Stimulated activated CD4-positive, alpha-beta T cell treated with anti-CD3 and anti-CD28 coated beads, Interleukin-15, amount 100 ng/mL, for 48 hours (primary cell): ENCODE measurements at places on chromosomes 3 and 15.

GRCh38 chr3:181558870-181559269, 152.9 kb upstream of the SOX2 start:
- DNase-seq: no peak

- DNase-seq: peak; percentile 33
These were observed 407.2 kb upstream of the TGFBR2 start for GRCh38 chr3:30199096-30199759.

DNA sequence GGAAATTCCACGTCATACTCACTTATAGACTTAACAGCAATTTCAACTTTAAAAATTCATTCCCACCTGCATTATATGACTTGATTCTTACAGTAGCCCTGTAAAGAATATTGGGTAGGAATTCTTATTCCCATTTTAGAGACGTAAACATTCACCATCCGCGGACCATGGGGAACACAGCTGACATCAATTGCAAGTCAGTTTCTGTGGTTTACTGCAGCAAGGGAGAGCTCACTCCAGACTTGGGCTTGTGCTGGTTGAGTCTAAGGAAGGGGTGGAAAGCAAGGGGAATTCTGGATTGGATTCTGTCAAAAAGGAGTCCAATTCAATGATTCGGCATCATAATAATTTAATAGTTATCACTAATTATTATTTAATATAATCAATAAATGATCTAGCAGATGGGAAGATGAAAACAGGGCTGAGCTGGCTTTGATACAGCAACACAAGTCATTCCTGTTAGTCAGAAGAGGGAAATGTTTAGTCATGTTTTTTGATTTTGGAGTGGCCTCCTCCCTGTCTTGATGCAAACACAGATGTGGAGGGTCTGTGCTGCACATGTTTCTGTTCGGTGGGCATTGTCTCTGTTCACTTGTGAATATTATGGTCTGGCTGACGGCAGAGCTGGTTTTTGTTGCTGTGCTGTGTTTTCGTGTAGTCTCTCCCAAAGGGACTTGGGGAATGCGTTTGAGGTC, 9.7 kb downstream of the LIPC start:
- no peak for DNase-seq

- DNase-seq: no peak
These were observed 63.8 kb downstream of the CNTN3 start for GRCh38 chr3:74550686-74551085.

DNA sequence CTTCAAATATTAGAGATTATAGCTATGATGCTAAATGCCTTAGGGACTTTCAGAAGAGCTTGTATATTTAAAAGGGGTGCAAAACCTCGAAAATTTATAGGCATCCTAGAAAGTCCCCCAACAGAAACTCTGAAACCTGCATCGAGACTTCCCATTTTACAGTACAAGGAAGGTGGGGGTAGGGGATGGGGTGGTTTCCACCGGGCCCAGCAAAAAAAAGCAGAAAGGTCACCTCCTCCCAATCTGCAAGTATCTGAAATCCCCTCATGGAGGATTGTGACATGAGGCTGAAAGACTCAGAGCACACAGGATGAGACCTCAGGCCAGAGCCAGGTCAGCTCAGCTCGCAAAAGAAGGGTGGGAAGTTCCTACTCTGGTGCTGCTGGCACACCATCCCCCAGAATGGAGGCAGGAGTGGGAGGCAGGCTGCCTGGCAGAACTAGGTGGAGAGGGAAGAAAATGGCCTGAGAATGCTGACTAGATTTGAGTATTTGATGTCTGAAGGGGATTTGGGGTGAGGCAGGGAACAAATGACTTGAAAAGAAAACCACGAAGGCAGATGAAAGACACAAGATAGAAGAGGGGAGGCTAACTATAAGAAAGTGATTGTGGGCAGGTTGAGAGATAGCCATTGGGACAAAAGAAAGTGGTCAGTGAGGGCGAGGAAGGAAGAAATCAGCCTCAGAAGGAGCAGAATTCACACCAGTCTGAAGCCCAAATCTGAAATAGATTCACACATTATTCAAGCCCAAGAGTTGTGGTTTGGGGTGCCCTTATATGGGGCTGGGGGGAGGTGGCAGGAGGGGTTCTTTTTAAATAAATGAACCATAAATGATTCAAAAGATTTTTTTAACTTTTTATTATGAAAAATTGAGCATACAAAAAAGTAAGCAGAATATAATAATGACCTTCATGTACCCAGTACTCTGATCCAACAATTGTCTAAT, 22.5 kb upstream of the TSC22D2 start:
- no peak for DNase-seq

DNA sequence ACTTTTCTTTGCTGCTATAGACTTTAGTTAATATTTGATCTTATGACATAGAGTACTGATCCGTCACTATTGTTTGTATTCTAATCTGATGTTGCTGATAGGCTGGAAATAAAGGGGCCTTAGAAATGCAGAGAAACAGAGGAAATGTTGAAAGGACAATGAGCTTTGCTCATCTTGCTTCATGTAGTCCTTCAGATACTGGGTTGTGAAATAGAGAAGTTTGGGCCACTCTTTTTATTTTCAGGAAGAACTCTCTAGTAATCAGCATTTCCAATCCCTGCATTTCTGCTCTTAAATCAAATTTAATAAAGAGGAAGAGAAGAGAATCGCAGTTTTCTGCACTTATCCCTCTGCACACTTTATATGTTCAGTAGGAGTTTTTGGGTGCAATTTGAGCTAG, 192.8 kb upstream of the THBS1 start:
- no peak for DNase-seq

DNA sequence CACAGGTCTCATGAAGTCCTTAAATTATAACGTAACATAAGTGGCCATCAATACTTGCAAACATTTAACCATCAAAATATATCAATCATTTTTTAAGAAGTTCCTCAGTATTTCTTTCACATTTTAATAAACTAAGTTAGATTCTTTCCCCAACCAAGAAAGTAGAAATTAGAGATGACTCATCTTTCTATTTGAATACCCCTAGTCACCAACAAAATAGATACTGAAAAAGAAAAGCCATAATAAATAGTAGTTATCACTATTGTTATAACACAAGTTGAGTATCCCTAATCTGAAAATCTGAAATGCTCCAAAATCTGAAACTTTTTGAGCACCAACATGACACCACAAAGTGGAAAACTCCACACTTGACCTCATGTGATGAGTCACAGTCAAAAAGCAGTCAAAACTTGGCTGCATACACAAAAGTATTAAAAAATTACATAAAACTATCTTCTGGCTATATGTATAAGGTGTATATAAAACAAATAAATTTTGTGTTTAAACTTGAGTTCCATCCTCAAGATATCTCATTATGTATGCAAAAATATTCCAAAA, 3.7 kb downstream of the SHQ1 start:
- no peak for DNase-seq

DNA sequence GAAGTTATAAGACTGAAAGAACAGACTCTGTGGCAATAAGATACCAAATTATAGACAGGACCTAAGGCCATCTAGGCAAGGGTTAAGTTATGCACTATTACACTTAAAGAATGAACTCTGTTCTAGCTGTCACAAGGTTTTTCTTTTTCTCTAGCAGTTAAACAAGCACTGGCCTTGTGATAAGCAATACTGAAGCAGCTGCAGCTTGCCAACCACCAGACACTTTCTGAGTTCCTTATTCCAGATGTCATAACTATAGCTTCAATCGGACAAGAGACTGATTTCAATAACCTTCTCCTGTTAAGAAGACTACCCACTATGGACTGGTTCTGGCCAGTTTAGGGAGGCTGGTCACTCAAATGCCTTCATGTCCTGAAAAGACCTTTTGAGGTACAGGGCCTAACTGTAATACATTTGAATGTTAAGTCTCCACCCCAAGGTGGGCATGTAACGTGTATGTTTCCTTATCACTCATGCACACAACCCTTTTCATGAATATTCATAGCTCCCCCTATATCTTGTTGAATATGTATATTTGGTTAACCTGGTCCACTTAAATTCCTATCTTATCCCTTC, 85.8 kb downstream of the CFAP20DC start:
- no peak for DNase-seq

- no peak for DNase-seq
These were observed 12.3 kb upstream of the KLHL40 start for GRCh38 chr3:42673082-42673481.

DNA sequence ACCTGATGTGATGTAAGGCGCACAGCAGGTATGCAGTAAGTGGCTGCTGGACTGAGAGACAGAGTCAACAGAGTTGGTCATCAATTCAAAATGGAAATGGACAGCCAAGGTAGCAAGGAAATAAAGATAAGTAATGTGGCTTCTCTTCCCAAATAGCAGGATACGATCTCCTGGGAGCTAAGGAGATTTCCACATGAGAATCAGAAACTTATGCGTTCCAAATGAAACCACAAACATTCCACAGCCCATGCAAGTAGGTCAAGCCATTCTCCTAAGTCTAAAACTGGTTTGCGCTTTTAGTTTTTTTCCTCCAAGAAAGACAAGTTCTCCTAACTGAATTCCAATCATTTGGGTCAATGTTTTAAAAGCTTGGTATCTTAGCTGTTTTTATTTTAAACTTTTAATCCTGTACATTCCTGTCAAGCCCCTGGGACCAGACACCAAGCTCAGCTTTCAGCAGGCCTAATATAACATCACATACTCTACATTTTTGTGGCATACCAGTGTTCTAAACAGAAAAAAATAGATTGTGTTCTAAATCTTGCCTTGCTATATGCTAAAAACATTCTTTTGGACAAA, 73.7 kb upstream of the TSPAN3 start:
- DNase-seq: no peak

- DNase-seq: no peak
These were observed 20.2 kb downstream of the TM6SF1 start for GRCh38 chr15:83127547-83128150.

- DNase-seq: no peak
These were observed 92.1 kb downstream of the XRN1 start for GRCh38 chr3:142355692-142356091.

DNA sequence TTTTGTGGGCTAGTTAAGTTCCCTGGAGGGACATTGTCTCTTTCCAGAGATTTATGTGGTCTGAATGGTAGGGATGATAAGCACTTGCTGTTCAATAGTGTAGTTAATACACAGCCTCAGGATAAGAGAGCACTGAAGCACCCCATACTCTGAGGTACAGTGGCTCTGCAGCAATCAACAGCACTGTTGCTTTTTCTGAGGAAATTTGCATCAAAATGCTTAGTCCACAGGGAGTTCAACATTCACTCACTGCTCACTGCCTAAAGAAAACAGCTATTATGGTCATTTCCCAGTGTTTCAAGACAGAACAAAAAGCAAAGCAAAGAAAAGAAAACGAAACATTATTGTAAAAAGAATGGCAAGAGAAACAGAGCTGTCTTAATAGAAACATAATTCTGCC, 441.9 kb downstream of the PLOD2 start:
- DNase-seq: no peak

- DNase-seq: no peak
These were observed 31.2 kb upstream of the MYO5C start for GRCh38 chr15:52326756-52327155.

- no peak for DNase-seq
These were observed at the start of gene PLA2G4D for GRCh38 chr15:42094512-42094963. PLA2G4D (minus strand) TSS chr15:42094562; CDS start chr15:42094459, 103 bp downstream.

- DNase-seq: no peak
These were observed 23.8 kb downstream of the AP3S2 start for GRCh38 chr15:89870006-89870405.

DNA sequence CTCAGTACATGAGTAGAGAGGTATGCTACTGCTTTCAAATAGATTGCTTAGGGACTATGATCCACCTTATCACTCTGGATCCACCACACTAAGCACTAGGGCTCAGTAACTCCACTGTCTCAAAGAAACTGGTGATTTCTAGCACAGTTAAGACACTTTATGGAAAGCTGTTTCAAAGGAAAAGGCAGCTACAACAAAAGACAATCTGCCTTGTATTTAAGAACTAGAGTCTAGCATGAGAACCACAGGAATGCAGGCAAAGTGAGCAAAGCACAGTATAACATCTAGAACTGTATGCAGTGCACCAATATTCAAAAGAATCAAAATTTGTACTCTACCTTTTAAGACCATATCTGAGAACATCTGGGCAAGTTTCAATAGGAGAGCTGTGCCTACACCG, 17.9 kb downstream of the TFRC start:
- DNase-seq: no peak

DNA sequence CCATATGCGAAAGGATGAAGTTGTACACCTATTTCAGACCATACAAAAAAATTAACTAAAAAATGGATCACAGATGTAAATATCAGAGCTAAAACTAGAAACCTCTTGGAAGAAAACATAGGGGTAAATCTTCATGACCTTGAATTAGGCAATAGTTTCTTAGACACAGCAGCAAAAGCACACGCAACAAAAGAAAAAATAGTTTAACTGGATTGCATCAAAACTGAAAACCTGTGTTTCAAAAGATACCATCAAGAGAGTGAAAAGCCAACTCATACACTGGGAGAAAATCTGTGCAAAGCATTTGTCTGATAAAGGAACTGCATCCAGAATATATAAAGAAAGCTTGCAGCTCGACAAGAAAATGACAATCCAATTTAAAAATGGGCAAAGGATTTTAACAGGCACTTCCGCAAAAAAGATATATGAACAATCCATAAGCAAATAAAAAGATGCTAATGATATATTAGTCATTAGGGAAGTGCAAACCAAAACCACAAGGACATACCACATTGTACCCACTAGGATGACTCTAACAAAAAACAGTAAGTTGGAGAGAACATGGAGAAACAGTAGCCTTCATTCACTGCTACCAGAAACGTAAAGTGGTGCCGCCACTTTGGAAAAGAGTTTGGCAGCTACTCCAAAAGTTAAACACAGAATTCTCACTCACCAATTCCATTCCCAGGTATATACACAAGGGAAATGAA, 263.1 kb downstream of the ADAMTS17 start:
- no peak for DNase-seq

- no peak for DNase-seq
These were observed 28.2 kb downstream of the PPP4R2 start for GRCh38 chr3:73024836-73025235.

- no peak for DNase-seq
These were observed 58.1 kb downstream of the DCBLD2 start for GRCh38 chr3:98843266-98843959.

DNA sequence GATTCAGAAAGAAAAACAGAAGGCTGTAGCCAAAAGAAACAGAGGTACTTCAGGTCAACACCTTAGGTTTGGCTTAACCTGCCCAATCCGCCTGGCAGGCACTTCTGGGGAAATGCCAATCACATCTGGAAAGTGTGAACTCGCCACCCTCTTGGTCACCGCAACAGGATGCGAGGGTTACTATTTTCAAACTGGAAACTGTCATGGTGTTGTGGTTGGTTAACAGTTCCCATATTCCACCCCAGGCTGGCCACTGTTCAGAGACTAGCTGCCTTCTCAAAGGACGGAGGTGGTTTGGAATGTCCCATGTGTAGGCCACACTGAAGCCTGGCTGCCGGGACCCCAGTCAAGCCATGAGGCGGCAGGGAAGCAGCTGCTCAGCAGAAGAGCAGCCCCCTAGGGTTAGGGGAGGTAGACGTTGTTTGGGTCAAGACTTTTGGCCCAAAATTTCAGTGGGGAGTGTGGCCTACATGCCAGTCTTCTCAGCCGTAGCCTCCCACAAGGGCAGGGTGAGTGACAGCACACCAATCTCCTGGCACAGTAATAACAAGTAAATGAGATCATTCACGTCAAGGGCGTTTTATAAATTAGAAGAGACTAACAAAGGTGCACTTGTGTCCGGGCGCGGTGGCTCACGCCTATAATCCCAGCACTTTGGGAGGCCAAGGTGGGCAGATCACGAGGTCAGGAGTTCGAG, 54.6 kb downstream of the UMPS start:
- no peak for DNase-seq

- DNase-seq: no peak
These were observed 229.4 kb upstream of the AZI2 start for GRCh38 chr3:28577941-28578500.
